ENCODE measurements at places on chromosomes 6 and 20. TPM values are rescaled to one million over a fixed set of nuclear protein-coding genes. Genes with fewer than 3 reads are reported as not detected.

- no peaks in the 10 kb centered on the region for H3K36me3 ChIP-seq
- H3K27ac ChIP-seq = no peak overlapping the region
- H3K4me3 ChIP-seq = no peak overlapping the region
- no peak for DNase-seq
- H3K27me3 ChIP-seq = no peaks in the 10 kb centered on the region
Observed at GRCh38 chr6:88374553-88374952, 208.4 kb upstream of the CNR1 start.

Gene MRAP2
- 0.70 TPM for total RNA-seq

DNA sequence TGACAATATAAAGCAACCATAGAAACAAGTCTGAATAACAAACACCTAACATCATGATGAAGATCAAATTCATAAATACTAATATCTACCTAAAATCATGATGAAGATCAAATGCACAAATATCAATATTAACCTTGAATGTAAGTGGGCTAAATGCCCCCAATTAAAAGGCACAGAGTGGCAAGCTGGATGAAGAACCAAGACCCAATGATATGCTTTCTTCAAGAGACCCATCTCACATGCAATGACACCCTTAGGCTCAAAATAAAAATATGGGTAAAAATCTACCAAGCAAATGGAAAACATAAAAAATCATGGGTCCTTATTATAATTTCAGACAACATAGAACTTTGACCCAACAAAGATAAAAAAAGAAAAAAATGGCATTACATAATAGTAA is 578.5 kb upstream of the PTCHD4 start:
- no peaks in the 10 kb centered on the region for H3K4me1 ChIP-seq
- H3K4me3 ChIP-seq = no peak overlapping the region
- no peaks in the 10 kb centered on the region for H3K36me3 ChIP-seq
- no peaks in the 10 kb centered on the region for H3K27me3 ChIP-seq
- H3K27ac ChIP-seq = no peak overlapping the region

DNA sequence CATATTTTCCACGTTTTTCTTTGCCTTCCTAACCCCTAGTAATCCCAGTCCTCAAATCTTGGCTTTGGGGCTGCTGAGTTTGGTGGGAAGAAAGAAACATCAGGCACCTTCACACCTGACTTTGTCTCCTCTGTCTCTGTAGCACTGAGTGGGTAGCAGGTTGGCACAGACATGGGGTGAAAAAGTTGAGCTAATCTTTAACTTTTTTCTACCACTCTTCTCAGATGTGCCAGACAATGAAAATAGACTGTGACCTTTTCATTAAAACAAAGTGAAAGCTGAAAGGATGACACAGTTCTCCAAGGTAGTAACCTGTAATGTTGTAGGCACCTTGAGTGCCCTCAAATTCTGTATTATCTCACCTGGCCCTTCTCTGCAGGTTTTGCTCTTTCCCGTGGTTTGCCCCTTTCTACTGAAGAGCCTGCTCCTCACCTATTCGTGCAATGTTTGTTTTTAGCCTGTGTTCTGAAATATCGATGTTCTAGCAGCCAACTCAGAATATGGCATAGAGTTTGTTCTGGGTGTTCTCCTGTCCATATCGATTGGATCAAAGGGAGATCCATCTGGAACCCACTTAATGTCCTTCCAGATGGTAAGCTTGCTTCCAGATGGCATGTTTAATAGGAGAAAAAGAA is 57.8 kb upstream of the ATXN1 start:
- no peak for DNase-seq
- no peaks in the 10 kb centered on the region for H3K4me1 ChIP-seq
- no peak overlapping the region for H3K27ac ChIP-seq
- H3K36me3 ChIP-seq = no peaks in the 10 kb centered on the region

DNA sequence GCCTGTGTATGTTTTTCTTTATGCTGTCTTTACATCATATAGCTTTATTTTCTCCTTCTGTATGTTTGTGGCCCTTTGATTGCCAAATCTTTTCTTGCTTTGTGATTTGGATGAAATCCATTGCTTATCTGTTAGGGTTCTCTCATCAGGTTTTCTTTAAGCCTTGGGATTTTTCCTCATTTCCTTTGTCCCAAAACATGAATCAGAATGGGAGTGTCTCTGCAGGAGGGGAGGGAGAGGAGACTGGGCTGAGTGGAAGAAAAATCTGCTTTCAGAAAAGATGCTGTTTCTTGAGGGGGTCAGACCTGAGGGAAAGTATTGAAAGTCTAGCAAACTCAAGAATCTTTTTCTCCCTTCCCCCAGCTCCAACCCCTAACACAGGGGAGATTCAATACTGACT is 758.0 kb upstream of the MMS22L start:
- H3K27ac ChIP-seq = no peak overlapping the region
- no peaks in the 10 kb centered on the region for H3K36me3 ChIP-seq
- no peak for DNase-seq
- no peak overlapping the region for H3K4me3 ChIP-seq
- H3K4me1 ChIP-seq = no peaks in the 10 kb centered on the region

DNA sequence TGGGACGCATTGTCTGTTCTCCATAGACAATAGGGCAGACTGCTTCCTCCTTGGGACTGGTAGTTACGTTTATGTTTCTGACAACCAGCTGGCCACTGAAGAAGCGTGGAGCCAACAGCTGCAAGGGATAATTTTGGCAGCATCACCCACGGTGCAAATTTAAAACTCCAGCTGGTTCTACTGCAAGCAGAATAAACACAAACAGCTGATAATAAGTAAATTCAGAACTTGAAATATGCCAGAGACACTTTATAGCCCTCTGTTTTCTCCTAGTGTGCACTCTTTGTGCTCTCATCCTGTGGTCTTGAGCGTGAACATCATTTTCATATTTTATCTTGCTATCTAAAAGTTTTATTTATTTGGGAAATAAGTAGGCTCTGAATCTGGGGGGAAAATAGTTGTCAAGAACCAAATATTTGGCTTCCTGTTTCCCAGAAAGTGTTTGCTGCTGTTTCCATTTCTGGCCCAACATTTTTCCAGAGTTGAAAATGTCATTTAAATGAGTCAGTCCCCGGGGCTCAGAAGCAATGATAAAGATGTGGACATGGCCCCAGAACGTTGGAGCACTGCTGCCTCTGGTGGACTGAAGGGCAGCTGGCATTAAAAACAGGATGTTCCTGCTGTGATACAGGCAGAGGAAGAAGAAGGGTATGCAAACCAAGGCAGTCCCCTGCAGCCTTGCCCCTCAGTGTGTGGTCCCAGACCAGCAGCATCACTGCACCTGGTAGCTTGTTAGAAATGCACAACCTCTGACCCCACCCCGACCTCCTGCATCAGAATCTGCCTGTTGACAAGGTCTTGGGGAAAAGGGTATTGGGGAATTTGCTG is 12.5 kb upstream of the THBD start:
- peak overlapping the region; percentile 66 for H3K27ac ChIP-seq
- no peaks in the 10 kb centered on the region for H3K36me3 ChIP-seq
- H3K27me3 ChIP-seq = no peaks in the 10 kb centered on the region
- H3K4me3 ChIP-seq = no peak overlapping the region
- DNase-seq = no peak
